ENCODE measurements at places on chromosomes 7 and 10. TPM values are rescaled to one million over a fixed set of nuclear protein-coding genes. Genes with fewer than 3 reads are reported as not detected.
A peak's percentile ranks its signal among the peaks of the same experiment; 100 is the strongest.

Gene MINPP1
- 29.9 TPM for total RNA-seq

DNA sequence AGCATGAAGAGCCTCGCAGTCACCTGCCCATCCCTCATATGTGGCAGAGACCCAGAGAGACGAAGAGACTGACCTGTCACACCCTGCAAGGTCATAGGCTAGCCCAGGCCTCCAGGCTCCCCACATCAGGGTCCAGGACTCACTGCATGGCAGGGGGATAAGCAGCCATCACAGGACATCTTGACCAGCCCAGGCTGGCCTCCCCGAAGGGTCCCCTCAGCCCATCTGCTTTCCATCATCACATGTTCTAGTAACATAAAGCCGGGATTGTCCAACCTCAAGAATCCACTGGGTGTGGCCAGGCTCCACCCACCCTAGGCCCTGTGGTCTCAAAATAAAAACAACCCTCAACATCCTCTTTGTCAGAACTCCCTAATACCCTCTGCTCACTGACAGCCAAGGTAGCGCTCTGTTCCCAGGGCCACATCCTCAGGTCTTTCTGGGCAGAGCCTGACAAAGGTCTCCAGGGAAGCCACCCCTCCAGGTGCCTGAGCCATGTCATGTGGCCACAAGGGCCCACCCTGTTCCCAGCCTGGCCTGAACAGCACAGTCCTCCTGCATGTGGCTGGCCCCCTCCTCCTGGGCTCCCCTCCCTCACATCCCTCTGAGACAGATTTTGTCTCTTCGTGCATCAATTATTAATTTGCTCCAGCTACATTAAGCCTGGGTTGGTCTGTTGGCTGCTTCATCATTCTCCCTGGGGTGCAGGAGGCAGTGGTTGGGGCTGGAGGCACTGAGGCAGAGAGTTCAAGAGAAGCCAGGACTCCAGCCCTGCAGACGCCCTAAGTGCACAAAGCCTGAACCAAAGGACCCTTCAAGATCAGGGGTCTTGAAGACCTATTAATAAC lies 131.8 kb upstream of the UNC5B start:
- no peak for DNase-seq

- DNase-seq, result no peak
Observed at GRCh38 chr10:85673270-85673669, 693.3 kb downstream of the GRID1 start.

GRCh38 chr10:33008499-33009243 lies 50.6 kb upstream of the ITGB1 start:
- no peak for DNase-seq

- DNase-seq, result no peak
Observed at GRCh38 chr10:35448687-35449662, 112.7 kb downstream of the CCNY start.

GRCh38 chr10:19250546-19250945 lies 201.9 kb downstream of the MALRD1 start:
- no peak for DNase-seq

GRCh38 chr7:105267244-105267643 lies 121.5 kb downstream of the SRPK2 start:
- DNase-seq, result no peak

DNA sequence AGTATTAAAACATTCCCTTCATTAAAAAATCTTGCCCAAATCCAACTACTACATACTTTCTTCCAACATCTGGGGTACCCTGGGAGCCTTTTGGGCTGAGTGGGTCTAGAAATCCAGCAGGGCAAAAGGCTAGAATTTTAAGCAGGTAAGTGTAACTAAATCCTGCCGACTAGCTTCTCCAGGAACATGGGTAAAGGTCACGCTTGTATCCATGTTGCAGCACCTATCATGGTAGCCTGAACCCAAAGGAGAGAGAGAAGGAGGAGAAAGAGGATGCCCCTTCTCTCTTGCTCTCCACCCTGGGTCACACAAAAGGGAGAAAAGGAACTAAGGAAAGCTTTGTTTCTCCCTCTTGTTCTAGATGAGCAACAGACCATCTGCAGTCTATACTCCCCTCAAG lies 53.3 kb downstream of the ZNF680 start:
- no peak for DNase-seq

DNA sequence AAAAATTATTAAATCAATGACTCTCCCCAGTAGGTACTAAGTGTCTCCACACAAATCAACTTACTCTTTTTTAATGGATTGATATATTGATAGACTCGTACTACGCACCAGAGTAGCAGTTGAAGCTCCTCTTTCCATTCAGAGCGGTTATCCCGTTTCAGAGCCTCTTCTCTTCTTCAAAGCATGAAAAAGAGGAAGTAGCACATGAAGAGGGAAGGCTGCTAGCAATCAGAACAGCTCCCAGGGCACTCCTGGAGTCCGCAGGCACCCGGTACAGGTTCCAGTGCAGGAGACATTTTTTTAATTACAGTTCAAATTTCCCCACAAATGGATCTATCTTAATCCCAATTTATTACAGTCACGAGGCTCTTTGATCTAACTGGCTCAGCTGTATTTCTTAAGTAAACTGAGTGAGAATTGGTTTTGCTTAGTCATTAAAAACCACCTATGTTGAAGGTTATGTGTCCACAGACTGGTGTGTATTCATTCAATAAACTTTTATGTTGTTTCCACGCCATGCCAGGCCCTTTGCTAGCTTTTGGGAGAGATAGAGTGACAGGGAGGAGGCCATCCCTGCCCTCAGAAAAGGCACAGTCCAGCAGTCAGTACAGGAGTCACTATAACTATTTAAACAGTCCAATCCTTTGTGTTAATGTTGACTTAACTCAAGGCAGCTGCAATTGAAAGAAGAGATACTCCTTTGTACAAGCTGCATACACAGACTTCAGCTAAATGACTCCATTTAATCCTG lies 32.1 kb upstream of the CALN1 start:
- DNase-seq, result no peak

DNA sequence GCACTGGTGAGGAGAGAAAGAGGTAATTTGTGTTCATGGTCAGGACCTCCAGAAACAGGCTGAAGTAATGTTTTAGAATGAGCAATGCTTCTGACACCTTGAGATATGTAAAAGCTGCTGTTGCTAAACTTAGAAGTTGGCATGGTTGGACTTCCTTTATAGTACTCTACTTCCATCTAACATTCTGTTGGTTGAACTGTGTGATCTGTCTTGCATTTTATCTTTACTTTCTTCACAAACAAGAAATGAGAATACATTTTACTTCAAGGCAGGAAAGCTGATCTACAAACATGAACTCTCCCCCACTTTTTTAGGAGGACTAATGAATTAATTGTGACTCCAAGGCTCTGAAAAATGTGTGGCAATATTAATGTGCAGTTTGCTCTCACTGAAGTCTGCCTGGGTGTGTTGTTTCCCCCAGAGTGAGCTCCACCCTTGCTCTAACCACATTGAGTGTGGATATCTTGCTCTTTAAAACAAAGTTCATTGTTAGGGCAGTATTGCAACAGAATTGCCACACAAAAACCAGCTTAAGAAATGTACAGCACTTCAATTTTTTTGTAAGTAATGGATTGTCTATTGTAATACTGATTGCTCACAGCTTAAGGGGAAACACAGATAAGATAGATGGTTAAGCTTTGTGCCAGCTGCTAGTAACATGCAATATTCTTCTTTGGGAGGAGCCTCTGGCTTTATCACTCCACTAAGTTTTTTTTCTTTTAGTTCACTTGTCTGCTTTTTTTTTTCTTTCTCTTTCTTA lies 69.0 kb downstream of the ADD3 start:
- DNase-seq, result peak; percentile 54

GRCh38 chr7:25029075-25029474 lies 49.1 kb upstream of the OSBPL3 start:
- DNase-seq, result no peak

GRCh38 chr10:46329690-46330016 lies 42.9 kb downstream of the ANTXRL start:
- no peak for DNase-seq

All from epithelial cell of proximal tubule (primary cell).